NCI-H2081 treated with DMSO at 0.1 percent for 48 hours (cell line): ENCODE measurements at places on chromosomes 5 and 9.

- DNase-seq = no peak
These were observed 25.1 kb upstream of the CDKN2AIPNL start for GRCh38 chr5:134436523-134437339.

- DNase-seq = no peak
These were observed 304.1 kb downstream of the FGF10 start for GRCh38 chr5:44085083-44085482.

DNA sequence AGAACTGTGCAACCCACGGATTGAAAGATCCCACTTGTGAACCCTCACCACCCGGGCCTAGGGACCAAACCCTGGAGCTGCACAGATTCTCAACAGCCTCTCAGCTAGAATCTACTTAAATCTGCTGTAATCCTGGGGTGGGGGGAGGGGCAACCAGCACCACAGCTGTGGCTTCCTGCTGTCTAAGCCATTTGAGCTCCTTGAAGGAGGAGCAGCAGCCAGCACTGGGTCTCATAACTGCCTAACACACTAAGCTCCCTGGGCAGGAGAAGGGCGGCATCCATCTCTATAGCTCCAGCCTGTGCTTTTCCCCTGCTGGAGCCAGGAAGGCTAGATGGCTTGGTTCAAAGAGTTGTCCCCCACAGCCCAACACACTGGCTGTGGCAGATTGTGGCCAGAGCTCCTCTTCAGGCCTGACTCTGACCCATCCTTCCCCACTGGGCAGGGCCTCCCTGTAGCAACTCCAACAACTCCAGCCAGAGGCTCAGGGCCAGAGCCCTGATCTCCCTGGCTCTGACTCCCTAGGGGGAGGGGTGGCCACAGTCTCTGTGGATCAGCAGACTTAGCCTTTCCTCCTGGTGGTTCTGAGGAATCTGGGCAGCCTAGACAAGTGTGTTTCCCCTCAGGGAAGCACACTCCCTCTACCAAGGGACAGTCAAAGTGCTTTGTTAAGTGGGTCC lies 72.0 kb upstream of the C9orf72 start:
- DNase-seq = no peak

DNA sequence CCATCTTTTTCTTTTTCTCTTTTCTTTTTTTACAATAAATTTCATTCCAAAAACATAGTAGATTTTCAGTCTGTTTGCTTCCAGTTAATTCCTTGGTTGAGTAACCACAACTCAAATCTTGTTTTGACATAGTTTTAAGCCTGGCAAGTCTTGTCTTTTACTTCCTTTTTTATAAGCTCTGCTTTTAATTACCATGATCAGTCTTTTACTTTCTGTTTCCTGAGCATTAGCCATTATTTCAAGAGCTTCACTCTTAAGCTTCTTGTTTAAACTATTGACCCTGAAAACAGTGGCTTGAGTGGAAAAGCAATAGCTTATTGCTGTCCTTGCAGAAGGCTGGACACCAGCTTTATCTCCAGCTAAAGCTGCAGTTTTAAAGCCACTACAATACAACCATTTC lies 1363.3 kb downstream of the MAT2B start:
- no peak for DNase-seq

DNA sequence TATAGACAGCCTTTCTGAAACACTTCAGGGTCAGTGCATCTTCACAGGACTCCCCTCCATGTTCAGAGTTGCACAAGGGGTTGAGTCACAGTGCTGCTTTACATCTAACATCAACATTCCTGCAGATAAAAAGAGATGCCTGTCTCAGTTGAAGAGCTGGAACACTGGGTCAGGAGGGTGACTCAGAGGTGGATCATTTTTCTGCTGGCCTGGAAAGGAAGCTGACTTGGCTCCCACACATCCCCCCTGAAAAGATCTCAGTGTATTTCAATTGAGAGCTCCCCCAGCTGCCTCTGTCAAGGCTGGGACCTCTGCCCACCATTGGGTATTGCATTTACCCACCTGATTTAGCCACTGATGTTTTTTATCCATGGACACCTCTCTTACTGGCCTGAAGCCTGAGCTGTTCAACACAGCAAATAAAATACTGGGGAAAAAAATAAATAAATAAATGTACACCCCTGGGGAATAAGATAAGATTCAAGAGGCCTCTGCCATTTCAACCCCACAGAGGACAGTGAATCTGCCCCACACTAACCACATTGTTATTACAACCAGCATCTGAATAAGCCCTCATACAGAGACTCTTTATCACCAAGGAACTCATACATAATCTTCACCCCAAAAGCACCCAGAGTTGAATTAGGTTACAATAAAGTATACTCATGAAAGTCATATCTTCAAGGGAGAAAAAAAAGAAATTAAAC lies 716.4 kb downstream of the SEMA5A start:
- no peak for DNase-seq

DNA sequence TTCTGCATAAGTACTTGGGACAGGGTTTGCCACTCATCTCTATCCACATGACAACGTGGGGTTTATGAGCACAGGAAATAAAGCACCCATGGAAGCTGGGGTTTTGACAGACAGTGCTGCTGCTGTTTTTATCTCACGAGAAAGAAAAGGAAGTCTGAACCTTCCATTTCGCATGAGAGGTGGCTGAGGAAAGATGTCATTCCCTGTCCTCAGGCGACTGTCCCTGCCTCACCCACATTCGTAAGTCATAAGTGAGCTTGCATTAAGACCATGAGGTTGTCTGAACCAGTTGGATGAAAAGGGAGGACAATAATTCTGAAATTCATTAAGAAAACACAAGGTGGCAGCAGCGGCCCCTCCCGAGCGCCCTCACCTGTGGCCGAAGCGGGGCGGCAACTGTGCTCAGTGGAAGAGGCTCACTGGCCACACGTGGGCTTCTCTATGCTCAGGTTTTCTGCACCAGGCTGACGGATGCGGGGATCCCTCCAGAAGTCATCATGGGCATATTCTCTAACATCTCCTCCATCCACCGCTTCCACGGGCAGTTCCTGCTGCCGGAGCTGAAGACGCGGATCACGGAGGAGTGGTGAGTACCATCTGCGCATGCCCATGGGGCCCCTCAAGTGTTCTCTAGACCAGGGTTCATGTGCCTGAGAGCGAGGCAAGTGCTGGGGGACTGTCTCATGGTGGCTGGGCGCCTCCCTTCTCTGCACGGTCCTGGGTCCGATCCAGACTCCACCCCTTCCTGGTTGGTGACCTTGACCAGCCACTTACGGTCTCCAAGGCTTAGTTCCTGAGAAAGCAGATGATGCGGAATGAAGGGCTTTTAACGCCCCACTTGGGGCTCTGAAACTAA lies 54.7 kb upstream of the SUSD3 start:
- no peak for DNase-seq

- peak; percentile 90 for DNase-seq
These were observed 76.8 kb downstream of the ZDHHC21 start for GRCh38 chr9:14616188-14616982.

DNA sequence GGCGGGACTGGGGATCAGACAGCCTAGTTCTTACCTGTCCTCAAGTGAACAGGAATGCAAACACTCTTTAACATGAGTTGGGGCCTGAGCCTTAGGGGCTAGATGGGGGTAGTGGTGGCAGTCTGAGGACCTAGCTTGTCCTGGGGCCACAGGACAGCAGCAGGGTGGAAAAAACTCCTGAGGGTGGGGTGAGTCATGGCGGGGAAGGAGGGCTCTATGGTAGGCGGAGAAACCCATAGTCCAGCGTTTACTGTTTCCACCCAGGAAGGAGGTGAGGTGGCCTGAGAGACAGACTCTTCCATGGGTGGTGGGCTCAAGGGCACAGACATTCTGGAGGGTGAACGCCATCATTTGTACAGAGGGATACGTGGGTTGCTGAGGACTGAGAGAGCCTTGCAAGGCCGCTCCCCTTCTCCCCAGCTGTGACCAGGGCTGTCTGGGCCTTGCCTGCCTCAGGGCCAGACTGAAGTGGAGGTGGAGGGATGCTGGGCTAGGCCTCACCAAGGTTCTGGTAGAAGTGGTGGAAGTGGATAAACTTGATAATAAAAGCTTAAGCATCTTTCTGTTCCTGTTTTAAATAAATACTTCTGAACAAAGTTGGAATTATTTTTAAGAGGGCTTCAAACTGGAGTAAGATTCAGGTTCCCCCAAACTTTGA lies 1.1 kb upstream of the TSPAN17 start:
- no peak for DNase-seq

DNA sequence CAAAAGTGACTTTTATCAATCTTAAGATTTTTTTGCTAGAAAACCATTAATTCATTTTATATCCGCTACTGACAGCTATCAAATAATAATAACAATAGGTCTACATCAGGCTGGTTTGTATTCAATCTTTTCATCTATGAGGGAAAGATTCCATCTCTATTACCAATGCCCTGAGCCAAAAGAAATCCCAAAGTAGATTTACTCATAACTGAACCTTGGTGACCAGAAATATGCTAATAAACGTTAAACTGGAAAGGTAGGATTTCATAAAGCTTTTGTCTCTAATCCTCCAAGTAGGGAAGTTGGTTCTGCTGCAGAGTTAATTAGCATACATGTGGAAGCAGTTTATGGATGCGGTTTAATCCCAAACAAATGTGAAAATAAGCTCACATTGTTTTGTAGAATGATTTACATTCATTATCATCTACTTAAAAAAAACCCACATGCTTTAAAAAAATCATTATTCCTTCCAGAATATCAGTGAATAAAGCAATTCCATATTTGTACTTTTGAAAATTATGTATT lies 715.5 kb downstream of the CETN3 start:
- no peak for DNase-seq

- no peak for DNase-seq
These were observed 37.3 kb upstream of the FYB1 start for GRCh38 chr5:39256477-39257235.

- no peak for DNase-seq
These were observed 38.6 kb upstream of the PITX1 start for GRCh38 chr5:135072387-135073281.

DNA sequence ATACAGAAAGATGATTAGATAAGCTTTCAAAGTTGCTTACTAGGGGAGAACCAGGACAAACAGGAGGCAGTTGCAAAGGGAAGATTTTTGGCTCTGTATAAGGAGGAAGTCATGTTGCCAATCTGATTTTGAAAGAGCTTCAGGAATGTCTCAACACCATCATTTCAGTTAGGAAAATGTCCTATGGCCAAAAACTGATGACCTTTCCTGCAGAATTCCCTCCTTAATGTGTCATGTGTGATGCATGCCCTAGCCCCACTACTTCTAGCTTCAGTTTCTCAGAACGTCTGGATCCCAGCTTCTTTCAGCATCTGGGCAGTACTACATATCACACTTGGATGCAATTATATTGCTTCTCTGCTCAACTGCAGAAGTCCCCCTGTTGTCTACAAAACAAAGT lies 211.5 kb upstream of the NREP start:
- no peak for DNase-seq

DNA sequence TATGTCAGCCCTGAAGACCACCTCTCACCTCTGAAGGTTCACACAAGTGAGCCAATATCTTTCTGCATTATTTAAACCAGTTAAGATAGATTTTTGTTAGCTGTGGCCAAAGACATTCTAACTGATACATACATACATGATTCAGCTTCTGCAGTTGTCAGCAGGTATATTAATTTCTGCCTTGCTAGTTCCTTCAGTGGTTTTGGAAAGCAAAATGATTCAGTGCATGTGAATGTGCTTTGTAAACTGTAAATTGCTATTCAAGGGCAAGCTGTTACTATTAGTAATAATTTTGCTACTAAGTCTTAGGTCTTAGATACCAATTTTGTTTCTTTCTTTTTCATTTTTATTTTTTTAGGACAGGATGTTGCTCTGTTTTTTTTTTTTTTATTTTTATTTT lies 89.2 kb upstream of the ERBIN start:
- no peak for DNase-seq

- DNase-seq = no peak
These were observed 468.5 kb downstream of the TMEM232 start for GRCh38 chr5:110257971-110258370.

DNA sequence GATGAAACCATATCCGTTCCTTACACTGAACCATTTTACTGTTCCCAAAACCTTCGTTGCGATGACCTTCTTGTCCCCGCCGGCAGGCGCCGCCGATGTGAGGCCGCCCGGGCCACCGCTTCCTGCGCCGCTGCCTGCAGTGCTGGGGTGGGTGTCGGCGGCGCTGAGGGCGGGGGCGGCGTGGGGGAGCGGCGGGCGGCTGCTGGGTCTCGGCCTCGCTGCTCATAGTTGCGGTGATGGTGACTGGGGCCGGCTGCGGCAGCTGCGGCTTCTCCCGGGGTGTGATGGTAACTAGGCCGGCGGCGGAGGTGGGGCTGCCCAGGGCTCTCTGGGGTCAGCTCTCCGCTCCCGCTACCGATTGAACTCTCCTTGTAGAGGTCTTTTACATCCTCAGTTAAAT lies 14.1 kb upstream of the OR2S2 start:
- no peak for DNase-seq

- DNase-seq = no peak
These were observed 11.3 kb downstream of the SMARCA2 start for GRCh38 chr9:2026220-2026997.

DNA sequence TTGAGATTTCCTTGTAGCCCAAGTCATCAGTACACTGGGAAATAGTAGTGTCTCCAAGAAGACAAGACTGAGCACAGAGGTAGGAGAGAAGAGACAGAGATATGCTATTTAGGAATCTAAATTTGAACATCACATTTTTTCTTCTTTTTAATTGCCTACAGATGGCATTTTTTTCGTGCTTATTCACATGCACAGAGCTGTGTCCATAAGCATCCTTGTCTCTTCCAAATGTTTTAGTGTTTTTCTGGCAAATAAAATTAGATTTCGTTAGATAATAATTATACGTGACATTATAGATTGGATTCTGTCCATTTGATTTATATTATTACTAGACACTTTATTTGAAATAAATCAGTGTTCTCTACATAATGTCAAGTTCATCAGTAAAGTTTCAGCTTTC lies 80.9 kb downstream of the PRR16 start:
- no peak for DNase-seq

DNA sequence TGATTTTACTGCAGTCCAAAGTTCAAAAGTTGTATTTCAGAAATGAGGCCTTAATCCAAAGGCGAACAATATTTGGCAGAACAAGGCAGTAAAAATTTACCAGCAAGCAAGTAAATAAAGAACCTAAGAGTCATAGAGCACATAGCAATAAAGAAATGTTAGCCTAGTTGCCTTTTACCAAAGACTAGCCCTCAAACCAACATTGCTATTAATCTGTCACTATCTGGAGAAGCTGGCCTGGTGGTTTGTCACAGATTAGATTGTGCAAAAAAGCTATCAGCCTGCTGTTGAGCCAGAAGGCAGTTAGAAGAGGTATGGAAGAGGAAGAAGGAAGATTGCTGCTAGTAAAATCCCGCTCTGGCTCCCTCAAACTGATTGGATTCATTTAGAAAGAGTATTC lies 304.7 kb upstream of the KLF4 start:
- DNase-seq = no peak

GRCh38 chr5:55993731-55994494 lies 850 bp downstream of the IL6ST start:
- no peak for DNase-seq

GRCh38 chr5:61229416-61229815 lies 67.1 kb upstream of the SMIM15 start:
- no peak for DNase-seq

GRCh38 chr5:133106761-133107572 lies 55.2 kb downstream of the HSPA4 start:
- DNase-seq = no peak
